ENCODE measurements at places on chromosomes 4 and X.

GRCh38 chr4:71275570-71275969, 63.2 kb upstream of the SLC4A4 start:
- no peak for DNase-seq

GRCh38 chrX:66638591-66639500, at the start of gene EDA2R:
Gene EDA2R, minus strand, starts transcription at chrX:66639078. Its CDS starts 23,058 bp downstream, at chrX:66616020.
- no peak for DNase-seq

DNA sequence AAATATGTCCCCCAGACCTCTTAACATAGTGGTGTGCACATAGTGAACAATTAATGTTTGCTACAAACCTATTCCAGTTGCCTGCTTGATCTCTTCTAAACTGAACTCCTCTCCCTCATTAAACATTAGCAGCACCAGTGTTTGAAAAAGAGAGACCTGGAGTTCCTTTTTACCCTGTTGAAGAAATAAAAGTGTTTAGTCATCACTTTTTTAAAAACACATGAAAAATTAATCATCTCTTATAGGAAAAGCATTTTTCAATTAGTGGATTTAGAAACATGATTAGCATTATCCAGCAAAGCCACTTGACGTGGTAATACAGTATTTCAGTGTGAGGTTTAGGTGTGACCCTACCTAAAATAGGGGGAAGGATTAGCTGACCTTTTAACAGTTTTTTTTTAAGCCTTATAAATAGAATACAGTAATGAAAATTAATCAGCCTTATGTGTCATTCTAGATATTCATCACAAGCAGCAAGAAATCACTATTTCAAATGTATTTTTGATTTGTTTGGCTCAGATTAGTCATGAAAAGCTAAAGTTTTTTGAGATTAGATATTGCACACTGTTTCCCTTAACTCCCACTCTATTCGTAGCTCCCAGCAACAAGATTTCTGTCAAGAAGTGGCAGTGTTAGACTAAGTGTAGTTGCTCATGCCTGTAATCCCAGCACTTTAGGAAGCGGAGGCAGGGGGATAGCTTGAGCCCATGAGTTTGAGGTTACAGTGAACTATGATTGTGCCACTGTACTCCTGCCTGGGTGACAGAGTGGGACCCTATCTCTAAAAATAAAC, 26.2 kb downstream of the CUL4B start:
- DNase-seq = no peak

GRCh38 chr4:8744083-8744805, 127.4 kb downstream of the HMX1 start:
- no peak for DNase-seq
